ENCODE measurements at places on chromosomes 4 and X.

DNA sequence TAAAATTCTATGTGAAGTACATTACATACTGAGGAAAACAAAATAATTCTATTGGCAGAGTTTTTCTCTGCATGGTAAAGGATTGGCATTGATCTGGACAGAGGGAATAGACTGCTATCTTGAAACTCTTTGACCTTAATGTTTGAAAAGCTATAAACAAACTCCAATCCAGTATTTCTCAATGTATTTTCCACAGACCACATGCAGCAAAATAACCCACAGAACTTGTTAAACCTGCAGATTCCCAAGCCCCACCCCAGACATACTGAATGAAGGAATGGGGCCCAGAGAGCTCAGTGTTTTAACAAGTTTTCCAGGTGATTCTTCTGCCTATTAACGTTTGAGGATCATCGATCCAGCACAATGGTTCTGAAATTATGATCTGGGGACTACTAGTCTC, 15.7 kb downstream of the RNF128 start:
- no peak for DNase-seq

GRCh38 chr4:68869274-68869773, 53.5 kb downstream of the UGT2B10 start:
- no peak for DNase-seq

GRCh38 chr4:123802082-123802645, 405.6 kb downstream of the SPRY1 start:
- DNase-seq, result no peak

GRCh38 chr4:55215087-55215486, 89.7 kb upstream of the KDR start:
- no peak for DNase-seq

- no peak for DNase-seq
These were observed 11.2 kb upstream of the TFDP3 start for GRCh38 chrX:133229361-133229760.
